ENCODE measurements at places on chromosomes 5 and 9.

DNA sequence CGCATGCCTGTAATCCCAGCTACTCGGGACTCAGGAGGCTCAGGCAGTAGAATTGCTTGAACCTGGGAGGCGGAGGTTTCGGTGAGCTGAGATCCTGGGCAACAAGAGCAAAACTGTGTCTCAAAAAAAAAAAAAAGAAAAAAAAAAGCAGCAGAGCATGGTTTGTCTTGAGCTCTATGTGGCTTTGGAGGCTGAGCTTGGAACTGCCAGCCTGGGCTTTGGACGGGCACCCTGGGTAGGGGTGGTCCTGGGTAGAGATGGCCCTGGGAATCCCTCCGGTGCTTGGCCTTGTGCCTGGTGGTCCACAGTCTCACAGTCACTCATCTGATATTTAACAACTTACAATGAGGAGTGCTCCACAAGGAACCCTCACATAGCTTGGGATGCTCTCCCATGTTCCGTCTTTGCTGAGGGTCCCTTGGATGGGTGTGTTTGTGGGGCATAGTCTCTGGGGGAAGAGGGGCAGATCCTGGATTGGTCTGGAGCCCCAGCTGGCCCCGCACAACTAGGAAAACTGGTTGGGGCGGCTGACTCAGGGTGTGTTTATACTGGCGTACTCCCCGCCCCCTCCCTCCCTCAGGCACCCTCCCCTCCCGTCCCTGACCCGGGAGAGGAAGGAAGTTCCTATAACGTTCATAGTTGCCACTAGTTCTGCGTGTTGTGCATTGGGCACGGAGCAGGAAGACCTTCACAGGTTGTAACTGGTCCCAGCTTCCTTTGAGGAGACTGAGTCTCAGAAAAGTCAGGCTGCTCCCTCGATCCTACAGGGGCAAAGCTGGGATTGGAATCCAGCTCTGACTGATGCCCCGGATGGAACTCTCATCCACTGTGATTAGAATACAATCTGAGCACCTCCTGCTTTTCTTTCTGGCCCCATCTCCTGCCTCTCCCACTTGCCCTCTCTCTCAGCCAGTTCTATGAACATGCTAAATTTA lies 11.2 kb downstream of the IER5L start:
- DNase-seq, result peak; percentile 95

DNA sequence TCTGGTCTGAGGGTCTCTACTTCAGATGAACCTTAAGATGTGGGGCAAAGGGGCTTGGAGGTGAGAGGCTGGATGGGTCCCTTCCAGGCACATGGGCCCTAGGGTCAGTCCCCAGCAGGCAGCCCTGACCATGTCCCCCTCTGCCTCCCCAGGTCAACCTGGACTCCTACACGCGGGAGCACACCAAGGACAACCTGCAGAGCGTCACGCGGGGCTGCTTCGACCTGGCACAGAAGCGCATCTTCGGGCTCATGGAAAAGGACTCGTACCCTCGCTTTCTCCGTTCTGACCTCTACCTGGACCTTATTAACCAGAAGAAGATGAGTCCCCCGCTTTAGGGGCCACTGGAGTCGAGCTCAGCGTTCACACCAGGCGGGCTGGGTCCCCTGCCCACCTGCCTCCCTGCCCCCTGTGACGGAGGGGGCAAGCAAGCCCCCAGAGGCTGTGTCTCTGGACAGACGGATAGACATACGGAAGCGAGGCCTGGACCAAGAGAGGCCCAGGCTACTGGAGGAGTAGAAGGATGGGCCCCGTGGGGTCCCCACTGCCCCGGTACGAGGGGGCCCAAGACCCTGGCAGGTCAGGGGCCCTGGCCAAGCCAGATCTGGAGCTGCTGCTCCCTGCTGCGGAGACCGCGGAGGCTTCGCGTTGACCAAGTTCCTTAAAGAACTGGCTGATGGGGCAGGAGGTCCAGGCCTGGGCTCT lies 133.2 kb downstream of the RGS3 start:
- DNase-seq, result no peak

GRCh38 chr5:97553604-97554452 lies 370.8 kb upstream of the RIOK2 start:
- DNase-seq, result no peak

- DNase-seq, result no peak
Observed at GRCh38 chr9:37060833-37061232, 26.8 kb upstream of the PAX5 start.

- DNase-seq, result no peak
Observed at GRCh38 chr9:127714020-127714750, 1.3 kb downstream of the PTRH1 start.

DNA sequence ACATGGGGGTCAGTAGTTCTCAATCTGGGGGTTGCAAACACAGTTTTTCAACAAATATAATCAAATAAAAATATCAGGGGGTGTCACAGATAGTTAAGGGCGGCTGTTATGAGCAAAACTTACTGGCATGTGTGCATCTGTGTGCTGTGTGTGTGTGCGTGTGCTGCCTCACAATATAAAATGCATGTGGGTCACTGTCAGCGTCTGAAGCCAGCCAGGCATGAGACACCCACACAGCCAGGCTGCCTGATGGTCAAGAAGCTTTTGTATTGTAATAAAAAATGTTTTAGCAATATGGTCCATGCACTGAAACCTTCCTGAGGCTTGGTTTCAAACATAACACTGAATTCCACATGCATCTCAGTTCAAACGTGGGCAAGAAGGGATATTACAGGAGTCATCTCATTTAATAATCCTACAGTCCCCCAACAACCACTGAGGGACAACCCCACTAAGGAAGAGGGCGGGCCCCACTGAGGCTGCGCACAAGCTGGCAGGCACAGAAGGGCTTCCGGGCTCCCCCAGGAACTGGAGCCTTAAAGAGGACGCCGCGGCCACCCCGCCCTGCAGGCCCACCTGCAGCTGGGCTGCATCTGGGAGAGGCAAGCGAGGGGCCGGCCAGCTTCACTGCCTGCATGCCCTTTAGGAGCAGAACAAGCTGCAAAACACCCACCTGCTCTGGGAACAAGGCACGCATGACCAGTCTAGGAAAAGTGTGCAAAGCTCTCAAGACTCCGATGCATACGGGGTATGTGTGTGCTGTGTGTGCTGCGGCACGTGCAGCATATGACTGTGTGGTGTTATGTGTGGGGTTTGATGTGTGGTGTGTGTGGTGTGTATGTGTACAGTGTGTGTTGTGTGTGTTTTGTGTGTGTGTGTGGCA lies 14.1 kb downstream of the SEMA4D start:
- DNase-seq, result no peak

- no peak for DNase-seq
Observed at GRCh38 chr9:107118863-107119624, 164.0 kb upstream of the RAD23B start.

- no peak for DNase-seq
Observed at GRCh38 chr9:109314011-109314531, 6.8 kb downstream of the EPB41L4B start.

GRCh38 chr9:15421532-15421931 lies 1.1 kb upstream of the SNAPC3 start:
- no peak for DNase-seq

- DNase-seq, result no peak
Observed at GRCh38 chr5:6615034-6615815, 17.6 kb downstream of the NSUN2 start.

DNA sequence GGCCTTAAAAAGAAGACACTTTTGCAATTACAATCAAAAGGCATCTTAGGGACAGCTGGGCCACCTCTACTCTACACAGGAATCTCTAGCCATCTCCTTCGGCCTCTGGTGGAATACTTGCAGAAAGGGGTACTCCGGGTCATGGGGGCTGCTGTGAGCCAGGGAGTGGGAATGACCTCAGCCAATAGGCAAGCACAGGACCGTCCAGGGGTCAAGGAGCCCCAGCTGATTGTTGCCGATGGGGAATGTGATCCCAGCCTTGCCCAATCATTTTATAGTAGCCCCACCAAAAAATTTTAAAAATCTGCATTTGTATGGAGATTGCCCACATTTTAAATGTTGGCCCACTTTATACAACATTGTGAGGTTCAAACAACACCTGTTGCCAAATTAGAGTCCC lies 16.9 kb upstream of the SLC36A3 start:
- no peak for DNase-seq

GRCh38 chr9:82449986-82450385 lies 461.4 kb downstream of the SPATA31D1 start:
- DNase-seq, result no peak

- DNase-seq, result no peak
Observed at GRCh38 chr9:4614627-4615026, 47.5 kb upstream of the PLPP6 start.

DNA sequence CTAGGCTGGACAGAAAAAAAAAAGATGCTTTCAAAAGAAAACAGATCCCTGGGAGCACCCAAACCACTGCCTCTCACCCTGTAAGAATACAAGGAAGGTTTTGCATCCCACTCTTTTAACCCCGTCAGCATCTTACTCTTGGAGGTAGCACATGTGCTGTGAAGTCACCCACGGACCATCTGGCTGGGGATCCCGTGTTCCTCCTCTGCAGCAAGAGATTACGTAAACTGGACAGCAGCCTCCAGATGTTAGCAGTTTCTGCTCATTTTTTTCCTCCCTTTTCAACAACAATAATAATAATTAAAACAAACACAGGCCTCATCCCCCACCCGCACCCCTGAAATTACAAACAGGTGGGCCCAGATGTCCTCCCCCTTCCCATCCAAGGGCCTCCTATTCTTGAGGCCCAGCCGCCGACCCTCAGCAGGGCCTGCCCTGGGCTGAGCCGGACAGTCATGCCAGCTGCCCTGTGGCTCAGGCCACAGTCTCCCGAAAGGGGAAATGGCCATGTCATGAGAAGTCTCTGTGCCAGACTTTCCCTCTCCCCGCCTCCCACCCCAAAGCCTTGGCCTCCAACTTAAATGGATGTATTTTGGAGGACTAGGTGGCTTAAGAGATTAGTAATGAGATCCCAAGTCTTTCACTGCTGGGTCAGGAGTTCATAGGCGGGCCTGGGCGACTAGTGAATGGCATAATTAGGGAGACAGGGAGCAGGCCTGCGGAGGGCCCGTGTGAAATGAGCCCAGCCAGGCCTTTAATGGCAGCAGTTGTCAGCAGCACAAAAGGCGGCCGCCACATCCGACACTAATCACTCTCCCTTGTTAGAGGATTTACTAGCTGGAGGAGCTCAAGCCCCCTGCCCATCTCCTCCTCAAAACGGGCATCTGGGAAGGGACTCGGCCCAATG lies 165.1 kb downstream of the PAPPA start:
- DNase-seq, result no peak

DNA sequence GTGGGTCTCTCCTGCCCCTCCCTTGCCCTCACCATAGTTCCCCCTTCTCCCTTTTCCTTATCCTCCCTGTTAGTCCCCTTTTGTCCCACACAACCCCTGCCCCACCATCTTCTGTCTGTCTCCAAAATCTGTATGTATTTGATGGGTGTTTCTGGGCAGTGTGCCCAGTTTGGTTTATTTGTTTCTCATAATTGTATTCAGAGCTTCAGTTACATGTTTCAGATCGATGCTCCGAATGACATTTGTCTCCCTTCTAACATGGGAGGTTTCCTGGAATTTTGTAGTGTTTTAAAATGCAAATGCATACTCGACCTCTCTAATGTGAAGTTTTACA lies 22.2 kb downstream of the FBXL7 start:
- DNase-seq, result no peak

- DNase-seq, result no peak
Observed at GRCh38 chr5:72307573-72307967, 12.5 kb downstream of the MRPS27 start.

DNA sequence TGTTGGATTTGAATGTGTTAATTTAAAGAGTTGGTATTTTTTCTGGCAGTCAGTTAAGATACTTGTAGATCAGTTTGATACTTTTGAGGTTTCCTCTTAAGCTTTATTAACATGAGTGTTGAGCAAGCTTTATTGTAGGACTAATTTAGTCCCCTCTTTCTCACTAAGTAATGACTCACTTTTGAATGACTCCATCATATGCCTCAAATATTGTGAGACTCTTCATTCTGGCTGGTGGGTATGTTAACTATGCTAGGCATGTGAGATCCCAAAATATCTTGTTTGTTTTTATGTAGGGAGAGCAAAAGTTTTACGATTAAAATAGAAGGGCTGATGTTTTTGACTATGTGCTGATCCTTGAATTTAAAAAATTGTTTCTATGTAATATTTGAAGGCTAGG lies 355.7 kb downstream of the IZUMO3 start:
- no peak for DNase-seq

- DNase-seq, result no peak
Observed at GRCh38 chr9:77978086-77978781, 53.4 kb downstream of the GNAQ start.

DNA sequence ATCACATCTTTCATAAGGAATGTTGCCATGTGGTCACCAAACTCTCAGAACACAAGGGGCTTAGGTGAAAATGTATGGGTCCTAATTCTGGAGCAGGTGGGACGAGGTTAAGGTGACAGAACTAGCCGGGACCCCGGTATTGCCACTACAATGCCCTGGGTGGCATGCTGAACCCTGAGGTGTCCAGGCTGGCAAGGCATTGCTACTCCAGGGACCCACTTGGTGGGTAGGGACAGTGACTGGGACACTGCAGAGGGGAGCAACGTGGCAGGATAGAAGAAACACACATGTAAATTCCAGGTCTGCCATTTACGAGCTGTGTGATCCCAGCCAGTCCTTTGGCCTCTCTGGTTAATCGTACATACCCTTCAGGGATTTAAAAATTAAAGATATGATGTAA lies 206.9 kb upstream of the MVB12B start:
- DNase-seq, result no peak

GRCh38 chr5:124718380-124718789 lies 28.1 kb downstream of the ZNF608 start:
- DNase-seq, result no peak

DNA sequence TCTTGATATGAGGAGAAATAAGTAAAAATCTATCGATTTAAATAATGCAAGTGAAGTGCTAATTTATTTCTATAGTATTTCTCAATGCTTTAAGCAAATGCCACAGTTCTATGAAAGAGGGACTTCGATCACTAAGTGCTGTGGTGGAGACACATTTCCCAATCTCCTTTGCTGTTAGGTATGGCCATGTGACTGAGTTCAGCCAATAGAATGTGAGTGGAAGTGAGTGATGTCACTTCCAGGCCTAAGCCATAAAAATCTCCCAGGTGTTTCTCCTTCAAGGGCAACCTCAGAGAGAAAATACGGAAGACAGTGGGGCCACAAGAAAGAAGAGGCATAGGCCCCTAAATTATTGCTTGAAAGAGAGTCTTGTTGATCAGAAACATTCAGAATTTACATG lies 100.3 kb upstream of the ANKH start:
- DNase-seq, result no peak

GRCh38 chr9:113911850-113912557 lies 35.9 kb downstream of the ZNF618 start:
- peak; percentile 34 for DNase-seq

- DNase-seq, result peak; percentile 18
Observed at GRCh38 chr5:110040178-110040577, 350.5 kb downstream of the MAN2A1 start.

- no peak for DNase-seq
Observed at GRCh38 chr9:121326901-121327613, 43.0 kb downstream of the STOM start.

GRCh38 chr5:124463851-124464250 lies 282.6 kb downstream of the ZNF608 start:
- DNase-seq, result no peak

DNA sequence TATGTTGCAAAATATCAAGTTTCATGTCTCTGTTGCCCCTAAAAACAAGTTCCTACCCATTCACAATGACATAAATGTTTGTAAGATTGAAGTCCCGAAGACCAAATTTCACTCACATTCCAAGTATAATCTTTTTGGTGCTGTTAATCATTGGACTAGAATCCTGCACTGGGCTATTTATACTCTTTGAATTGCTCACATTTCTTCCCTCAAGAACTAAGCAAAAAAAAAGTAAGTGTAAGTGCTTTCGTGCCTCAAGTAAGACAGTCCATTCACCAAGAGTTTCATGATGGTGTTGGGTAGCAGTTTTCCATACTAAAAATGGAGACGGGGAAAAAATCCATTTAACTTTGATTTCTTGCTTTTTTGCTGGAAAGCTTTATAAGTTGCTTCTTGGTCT lies 242.3 kb downstream of the EBF1 start:
- DNase-seq, result no peak
